ENCODE measurements at places on chromosomes 7 and 10.

DNA sequence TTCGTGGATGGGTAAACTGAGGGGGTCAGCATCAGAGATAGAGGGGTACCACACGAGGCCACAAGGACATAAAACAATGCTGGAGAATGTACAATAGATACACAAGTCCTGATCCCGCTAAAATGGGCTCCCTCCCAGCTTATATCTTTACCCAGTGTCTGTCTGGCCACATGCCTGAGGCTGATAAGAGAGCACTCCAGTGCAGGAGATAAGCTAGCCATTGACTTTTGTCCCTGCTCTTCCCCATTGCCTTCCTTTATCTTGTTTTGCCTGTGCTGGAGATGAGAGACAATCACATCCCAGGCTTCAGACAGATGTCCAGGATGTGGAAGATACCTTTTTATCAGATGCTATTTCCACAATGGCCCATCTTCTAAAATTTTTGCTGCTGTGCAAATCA lies 6.0 kb downstream of the GAD2 start:
- no peak for DNase-seq

DNA sequence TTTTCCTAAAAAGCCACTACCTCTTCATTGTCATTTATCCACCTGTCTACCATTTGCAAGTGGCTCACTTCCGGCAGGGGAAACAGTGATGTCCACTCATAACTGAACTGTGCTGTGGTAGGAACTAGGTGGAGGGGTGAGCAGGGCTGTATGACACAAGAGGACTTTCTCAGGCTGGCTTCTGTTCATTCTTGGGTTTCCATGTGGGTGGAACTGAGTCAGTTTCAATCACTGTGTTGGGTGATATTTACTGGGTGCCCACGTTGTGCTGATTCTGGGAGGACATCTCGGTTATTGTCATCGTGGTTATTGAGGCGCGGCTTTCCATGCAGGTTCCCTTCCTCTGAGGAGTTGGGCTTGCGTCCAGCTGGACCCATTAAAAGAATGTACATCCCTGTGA lies 38.8 kb downstream of the RAMP3 start:
- DNase-seq: no peak

DNA sequence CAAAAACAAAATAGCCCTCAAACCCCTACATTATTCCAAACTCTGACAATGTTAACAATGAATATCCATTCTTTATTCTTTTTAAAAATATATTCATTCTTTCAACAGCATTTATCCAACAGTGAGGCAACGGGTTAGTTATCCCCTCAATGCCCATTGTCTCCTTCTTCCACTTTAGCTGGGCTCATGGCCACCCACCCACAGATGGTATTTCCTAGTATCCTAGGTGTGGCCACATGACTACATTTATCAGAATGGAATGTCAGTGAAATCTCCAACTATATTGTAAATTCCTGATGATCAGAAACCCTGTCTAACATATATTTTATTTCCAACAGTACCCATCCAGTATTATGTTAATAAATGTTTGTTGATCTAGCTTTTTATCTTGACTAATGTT lies 13.6 kb downstream of the HOXA1 start:
- no peak for DNase-seq

- DNase-seq: no peak
Measured at GRCh38 chr7:82007315-82007714, 237.5 kb upstream of the HGF start.

DNA sequence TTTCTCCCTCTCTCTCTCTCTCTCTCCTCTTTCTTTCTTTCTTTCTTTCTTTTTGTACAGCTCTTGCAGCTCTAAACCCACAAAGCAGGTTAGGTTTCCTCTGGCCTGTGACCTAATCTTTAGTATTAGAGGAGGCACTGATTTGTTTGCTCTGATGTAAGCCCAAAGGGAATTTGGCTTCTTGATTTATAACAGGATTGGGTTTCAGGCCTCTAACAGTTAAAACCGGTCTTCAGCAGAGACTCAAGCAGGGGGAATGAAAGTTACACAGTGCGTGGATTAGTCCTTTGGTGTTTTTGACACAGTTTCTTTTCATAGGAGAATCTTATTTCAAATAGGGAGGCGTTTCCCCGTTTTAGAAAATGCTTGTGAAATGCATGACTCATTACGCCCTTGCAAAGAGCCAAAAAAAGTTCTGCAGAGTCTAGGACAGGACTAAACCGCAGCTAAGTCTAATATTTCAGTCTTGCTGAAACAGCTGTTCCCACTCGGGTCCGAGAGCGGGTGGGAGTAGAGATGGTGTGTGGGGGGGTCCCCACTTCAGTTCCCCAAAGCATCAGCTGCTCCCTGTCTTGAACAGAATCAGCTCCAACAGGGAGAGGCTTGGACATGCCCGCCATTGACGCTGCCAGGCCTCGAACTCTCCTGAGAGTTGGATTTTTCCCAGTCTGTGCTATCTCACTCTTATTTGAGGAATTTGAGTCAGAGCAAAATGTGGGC lies 296.5 kb upstream of the PITRM1 start:
- DNase-seq: no peak

- no peak for DNase-seq
Measured at GRCh38 chr10:59872892-59873463, 33.4 kb downstream of the CCDC6 start.
